ENCODE measurements at places on chromosomes 3 and 15.

DNA sequence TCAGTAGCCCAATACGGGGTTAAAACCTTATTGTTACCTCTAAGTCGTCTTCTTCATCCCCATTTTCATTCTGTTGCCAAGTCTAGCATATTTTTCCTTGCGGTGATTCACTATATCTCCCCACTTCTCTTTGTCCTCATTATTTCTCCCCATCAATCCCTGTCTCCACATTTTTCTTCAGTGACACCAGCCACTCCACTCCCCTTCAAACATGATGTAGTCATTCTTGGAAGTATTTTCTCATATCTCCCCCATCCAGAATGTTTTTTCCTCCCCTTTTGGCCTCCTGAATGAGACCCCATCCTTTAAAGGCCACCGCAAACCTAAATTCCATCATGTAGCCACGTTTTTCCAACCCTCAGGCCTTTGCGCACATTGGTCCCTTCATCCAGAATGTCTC, 105.9 kb downstream of the TOP2B start:
- no peak for DNase-seq

GRCh38 chr3:63046152-63046551, 170.9 kb upstream of the CADPS start:
- no peak for DNase-seq

DNA sequence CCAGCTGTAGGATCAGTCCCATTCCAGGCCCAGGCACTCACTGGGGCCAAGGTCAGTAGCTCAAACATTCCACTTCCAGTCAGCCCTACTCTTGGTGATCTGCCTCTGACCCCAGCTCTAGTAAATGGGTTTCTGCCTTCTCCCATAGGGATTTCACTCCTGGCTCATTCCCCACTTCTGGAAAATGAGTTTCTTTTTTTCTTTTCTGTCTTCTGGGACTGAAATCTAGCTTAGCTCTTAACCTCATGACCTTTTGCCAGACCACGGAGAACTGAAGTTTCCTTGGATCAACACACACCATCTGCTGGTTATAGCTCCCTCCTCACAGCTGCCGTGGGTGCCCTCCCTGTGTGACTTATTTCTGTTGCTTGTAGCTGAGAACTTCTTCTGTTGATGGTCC, 21.3 kb downstream of the MME start:
- no peak for DNase-seq

- no peak for DNase-seq
Observed at GRCh38 chr15:41462084-41462795, 31.4 kb upstream of the ITPKA start.

GRCh38 chr3:61665987-61666386, 104.6 kb downstream of the PTPRG start:
- DNase-seq = no peak

- DNase-seq = peak; percentile 39
Observed at GRCh38 chr3:72722930-72723726, 125.1 kb downstream of the SHQ1 start.

- no peak for DNase-seq
Observed at GRCh38 chr3:123459862-123460261, 11.0 kb upstream of the ADCY5 start.

GRCh38 chr15:51096976-51097375, 2.3 kb upstream of the TNFAIP8L3 start:
- no peak for DNase-seq

GRCh38 chr3:43378066-43378935, 92.0 kb downstream of the SNRK start:
- DNase-seq = peak; percentile 76

GRCh38 chr15:31155151-31155550, 53.6 kb upstream of the TRPM1 start:
- DNase-seq = no peak

DNA sequence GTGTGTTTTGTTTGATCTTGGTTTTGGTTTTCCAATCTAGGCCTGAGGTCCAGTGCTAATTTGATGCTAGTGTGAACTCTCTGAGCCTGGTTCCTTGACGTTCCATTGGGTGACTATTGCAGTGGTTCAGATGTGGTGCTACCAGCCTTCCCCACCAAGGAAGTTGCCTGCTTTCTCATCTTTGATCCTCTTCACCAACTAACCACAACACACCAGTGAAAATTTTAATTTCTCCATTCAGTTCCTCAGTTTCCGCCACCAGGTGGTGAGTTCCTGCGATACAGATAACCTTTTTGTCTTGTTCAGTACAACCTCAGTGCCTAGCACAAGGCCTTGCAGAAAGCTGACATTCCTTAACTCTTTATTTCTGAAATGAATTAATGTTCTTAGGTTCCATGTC, 337.4 kb upstream of the TPRG1 start:
- peak; percentile 35 for DNase-seq

- DNase-seq = no peak
Observed at GRCh38 chr3:157375342-157375986, 61.2 kb upstream of the PTX3 start.

- DNase-seq = no peak
Observed at GRCh38 chr3:160661660-160662059, 15.3 kb upstream of the ARL14 start.

DNA sequence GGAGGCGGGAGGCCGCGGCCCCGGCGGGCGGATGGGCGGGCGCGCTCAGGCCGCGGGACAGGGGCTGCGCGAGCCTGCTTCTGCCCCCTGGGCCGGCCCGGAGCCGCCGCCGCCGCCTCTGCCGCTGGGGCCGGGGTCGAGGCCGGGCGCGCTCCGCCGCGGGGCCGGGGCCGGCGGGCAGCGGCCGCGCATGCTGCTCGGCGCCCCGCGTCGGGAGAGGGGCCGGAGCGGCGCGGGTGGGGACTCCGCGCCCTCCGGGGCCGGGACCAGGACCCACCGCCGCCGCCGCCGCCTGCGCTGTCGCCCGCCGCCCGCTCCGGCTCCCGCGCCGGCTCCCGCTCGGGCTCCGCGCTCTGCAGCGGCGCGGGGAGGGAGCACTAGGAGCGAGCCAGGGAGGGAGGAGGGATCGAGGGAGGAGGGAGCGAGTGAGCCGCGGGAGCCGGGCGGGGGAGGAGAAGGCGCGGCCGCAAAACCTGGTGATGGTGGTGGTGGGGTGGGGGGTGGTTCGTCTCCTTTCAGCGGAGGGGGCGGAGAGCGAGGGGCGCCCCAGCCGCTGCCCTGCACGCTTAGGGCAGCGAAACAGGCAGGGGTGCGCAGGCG, at the start of gene LINGO1:
Gene LINGO1, minus strand, starts transcription at position 379 of the 600 bp plus-strand sequence. CDS start 597 bp downstream, outside the sequence.
- no peak for DNase-seq

DNA sequence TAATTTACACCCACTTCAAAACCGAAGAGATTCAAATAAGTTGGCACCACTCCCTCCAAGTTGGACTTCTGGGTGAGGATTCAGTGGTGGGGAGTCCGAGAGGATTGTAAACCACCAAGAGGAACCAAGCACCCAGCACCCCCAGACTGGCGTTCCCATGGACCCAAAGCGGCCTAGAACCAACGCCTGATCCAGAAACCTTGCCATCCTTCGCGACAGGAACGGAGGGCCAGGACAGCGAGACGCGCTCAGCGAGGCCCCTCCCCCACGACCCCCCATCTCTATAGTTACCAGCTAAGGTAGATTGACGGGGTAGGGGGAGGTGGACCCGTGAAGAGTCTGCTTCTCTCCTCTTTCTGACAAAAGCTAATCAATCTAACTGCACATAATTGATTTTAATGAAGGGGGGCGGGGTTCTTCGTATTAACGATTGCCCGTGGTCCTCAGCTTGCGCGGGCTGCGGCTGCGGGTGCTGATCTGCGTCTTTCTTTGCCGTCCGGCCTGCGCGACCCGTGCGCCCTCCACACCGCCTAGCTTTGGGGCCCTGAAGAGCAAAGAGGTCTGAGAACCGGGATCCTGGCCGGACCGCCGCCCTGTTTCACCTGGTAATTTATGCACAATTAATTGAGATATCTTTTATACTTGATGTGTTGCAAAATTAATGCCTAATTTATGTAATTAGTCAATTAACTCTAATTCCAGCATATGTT, 10.9 kb upstream of the FOXB1 start:
- no peak for DNase-seq

- no peak for DNase-seq
Observed at GRCh38 chr3:126026277-126026751, 57.3 kb downstream of the ROPN1B start.

- peak; percentile 82 for DNase-seq
Observed at GRCh38 chr3:42501681-42502428, 588 bp upstream of the VIPR1 start.

GRCh38 chr15:74869726-74870407, 3.3 kb downstream of the SCAMP2 start:
- DNase-seq = peak; percentile 52

DNA sequence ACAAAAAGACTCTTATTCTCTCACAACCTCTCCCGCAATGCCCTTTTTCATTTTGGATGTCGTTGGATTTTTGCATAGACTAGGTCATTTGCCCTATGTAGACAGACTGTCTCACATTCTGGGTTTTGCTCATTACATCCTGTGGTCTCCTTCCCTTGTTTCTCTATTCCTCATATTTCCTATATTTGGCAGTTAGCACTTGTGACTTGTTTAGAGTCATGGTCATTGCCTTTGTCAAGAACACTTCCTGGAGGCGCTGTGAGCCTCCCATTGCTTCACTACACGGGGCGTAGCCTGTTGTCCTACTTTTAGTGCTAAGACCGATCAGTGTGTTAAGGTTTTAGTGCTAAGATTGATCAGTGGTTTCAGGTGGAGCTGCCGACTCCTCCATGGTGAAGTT, 16.1 kb upstream of the TATDN2 start:
- no peak for DNase-seq

DNA sequence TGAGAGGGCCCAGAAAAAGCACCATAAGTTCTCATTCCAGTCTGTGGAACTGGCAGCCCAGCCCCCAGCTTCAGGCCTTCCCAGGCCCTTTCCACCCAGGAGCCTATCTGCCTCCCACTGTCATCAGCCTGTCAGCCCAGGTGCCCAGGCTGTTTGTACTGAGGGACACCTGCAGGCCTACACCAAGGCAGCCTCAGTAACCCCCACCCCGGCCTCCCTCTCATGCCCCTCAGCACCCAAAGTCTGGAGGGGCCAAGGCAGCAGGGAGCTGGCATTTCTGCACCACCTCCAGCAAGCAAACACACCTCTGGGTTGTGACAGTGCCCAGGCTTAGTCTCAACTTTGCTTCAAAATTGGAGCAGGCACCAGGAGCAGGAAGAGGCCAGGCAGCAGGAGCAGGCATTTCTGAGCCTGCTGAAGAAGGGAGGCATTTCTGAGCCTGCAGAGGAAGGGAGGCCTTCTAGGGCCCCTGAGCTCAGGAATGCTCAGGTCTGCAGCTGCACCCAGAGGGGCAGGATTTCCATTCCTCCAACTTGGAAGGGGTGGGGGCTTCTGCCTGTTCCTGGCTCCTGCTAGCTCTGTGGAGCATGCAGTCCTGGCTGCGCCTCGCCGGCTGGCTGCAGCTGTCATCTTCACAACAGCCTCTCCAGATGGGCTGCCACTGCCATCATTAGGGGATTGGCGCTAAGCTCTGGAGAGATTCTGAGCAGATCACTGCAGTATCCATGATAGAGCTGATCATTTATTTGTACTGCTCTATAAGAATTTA, 396.1 kb downstream of the UNC13C start:
- no peak for DNase-seq

DNA sequence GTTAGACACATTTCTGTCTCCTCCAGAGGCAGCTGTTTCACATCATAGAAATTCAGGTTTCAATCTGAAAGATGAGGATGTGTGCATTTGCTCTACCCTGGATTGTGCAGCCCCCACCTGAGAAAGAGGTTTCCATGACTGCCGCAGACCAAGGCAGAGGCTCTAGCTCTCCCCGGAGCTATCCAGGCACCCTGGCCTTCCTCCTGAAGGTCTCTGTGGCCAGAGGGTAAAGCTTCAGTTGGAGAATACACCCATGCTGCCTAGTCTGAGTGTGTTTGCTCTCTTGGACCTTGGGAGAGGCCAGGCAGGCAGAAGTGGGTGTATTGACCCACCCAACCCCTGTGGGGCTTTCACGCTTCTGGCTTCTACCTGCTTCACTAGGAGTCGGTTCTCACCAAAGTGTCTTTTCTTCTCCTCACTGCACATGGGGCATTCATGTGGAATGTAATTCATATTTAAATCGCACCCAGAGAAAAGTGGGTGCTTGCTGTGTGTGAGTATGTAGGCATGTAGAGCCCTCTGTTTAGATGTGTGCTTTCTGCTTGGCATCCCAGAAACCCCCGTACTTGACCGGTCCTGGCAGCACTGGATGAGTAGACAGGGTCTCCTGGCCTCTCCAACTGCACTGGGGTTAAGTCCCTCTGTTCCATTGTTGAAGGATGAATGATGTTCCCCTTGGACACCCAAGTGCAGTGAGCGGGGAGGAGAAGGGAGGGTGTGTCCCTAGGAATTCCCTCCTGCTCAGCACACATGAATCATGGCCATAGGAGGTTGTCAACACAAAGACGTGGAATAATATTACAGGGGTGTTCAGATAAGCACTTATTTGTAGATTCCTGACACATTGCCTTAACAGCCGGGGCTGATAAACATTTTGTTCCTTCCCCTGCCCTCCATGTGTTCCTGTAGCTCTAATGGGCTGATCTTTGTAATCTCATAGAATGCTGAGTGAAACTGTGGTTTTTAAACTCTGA, 20.3 kb upstream of the RAB6B start:
- DNase-seq = no peak

- no peak for DNase-seq
Observed at GRCh38 chr15:75007216-75007615, 11.9 kb downstream of the SCAMP5 start.

DNA sequence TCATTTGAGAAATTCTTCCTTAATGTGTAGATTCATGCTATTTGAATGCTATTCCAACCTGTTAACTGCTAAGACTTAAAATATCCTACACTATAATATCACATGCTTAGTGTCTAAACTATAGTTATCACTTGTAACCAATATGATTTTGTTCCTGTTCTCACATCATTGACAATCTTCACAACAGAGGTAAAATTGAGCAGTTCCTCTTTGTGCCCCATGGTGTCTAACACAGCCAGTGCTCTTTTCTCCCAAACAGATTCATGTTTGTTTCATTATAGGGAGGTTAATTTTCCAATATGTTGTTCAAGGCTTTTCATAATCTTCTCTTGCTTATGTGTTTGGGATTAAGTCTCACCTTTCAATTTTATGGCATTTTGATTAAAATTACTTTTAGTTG, 591.1 kb downstream of the ZPLD1 start:
- no peak for DNase-seq

DNA sequence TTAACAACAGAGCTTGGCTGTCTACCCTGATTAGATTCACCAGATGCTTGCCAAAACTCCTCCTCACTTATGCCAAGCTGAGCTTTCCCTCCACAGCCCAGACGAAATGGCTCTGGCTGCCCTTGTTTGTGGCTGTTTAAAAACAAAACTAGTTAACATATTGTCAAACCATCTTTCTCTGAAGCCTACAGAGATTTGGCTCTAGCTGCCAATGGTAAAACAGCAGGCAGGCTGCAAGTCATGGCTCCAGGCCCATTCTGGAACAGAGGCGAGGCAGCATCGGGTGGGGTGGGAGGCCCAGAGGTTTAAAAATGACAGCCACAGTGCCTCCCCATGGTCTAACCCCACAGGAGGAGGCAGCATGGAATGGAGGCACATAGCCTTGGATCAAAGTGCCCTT, 75.9 kb downstream of the SCN5A start:
- no peak for DNase-seq

GRCh38 chr3:37129871-37130270, 44.5 kb downstream of the LRRFIP2 start:
- no peak for DNase-seq

GRCh38 chr3:191568206-191568605, 107.2 kb downstream of the PYDC2 start:
- no peak for DNase-seq
